ENCODE measurements at places on chromosomes 5 and 9.
A peak's percentile ranks its signal among the peaks of the same experiment; 100 is the strongest.

DNA sequence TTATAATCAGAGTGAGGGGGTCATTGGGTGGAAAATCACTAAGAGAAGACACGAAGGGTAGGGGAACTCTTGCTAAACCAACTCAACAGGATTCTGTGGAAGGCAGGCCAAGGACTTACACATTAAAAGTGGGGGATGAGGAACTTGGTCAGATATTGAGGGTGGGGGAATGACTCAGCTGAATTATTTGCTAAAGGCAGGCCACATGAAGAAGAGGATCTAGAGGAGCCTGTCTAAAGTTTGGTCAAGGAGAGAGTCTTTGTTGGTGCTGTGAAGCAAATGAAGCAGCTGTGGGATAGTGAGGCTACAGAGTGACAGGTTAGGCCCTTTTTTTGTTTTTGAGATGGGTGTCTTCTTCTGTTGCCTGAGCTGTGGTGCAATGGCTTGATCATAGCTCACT lies 63.9 kb upstream of the SPRY4 start:
- peaks cover 6% of the 10 kb centered on the region for H3K4me1 ChIP-seq
- no peaks in the 10 kb centered on the region for H3K36me3 ChIP-seq
- H3K27me3 ChIP-seq, result no peaks in the 10 kb centered on the region
- H3K4me3 ChIP-seq, result no peak overlapping the region

DNA sequence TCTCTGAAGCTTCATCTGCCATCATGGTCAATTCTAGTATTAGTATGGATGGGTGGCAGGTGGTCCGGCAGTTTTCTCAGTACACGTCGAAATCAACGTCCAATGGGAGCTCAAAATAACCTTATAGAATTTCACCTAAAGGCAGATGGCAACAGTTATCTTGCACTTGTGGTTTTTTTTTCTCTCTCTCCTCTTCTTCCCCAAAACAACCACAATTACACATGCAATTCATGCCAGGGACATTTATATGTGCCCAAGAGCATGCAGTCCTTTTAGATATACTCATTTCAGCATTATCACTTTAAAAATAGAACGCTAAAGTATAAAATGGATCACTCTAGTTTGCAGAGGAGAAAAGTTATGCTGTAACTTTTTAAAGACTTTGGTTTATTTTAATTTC lies 1428.9 kb upstream of the WWC1 start:
- no peak for DNase-seq
- no peak overlapping the region for H3K4me3 ChIP-seq
- H3K36me3 ChIP-seq, result no peaks in the 10 kb centered on the region
- H3K4me1 ChIP-seq, result no peaks in the 10 kb centered on the region
- H3K27me3 ChIP-seq, result no peaks in the 10 kb centered on the region
- H3K27ac ChIP-seq, result no peak overlapping the region

DNA sequence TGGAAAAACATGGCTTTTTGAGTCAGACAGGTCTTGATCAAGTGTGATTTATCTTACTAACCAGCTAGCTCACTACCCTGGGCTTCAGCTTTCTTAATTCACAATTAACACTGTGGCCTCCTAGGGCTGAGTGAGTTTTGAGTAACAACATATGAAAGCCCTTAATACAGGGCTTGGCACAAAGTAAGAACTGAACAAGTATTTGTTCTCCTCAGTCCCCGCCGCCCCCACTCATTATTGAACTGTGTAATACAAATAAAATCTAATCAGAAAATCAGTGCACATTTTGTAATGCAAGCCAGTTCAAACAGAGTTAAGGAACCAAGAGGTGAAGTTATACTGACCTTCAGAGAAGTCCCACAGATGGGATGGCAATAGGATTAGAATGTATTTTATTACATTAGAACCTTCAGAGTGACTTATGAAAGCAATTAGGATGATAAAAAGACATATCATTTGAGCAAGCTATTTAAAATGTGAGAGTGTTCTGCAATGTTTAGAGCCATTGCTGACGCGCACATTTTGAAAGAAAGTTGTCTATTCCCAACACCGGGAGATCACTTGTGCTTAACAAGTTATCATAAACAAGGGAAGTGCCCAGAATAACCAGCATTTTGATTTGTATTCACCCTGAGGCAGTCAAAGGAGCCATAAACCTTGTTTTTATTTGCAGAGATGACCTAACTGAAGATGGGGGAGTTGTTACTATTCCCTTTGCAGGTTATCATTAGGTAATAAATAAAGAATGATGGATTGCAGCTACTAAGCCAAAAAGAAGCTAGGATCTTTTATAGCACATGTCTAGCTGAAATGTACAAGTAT lies 19.4 kb downstream of the ADAMTS16 start:
- no peaks in the 10 kb centered on the region for H3K27me3 ChIP-seq
- no peaks in the 10 kb centered on the region for H3K36me3 ChIP-seq
- H3K4me3 ChIP-seq, result no peak overlapping the region
- no peak for DNase-seq
- no peak overlapping the region for H3K27ac ChIP-seq

- peaks cover 4% of the 10 kb centered on the region for H3K36me3 ChIP-seq
- no peak overlapping the region for H3K27ac ChIP-seq
- H3K4me1 ChIP-seq, result peaks cover 6% of the 10 kb centered on the region
- no peaks in the 10 kb centered on the region for H3K27me3 ChIP-seq
These were observed 6.0 kb downstream of the STOM start for GRCh38 chr9:121364077-121364476.

GRCh38 chr9:131732061-131732526 lies 7.8 kb downstream of the RAPGEF1 start:
- H3K27me3 ChIP-seq, result no peaks in the 10 kb centered on the region
- peaks cover 99% of the 10 kb centered on the region for H3K4me1 ChIP-seq
- H3K27ac ChIP-seq, result peak overlapping the region; percentile 64
- no peaks in the 10 kb centered on the region for H3K36me3 ChIP-seq
- peak overlapping the region; percentile 31 for H3K4me3 ChIP-seq

Data from CD4-positive, alpha-beta T cell (primary cell).